Right atrium auricular region (tissue), 2 donors: ENCODE measurements at places on chromosomes 2 and 18. TPM values are rescaled to one million over a fixed set of nuclear protein-coding genes. Genes with fewer than 3 reads are reported as not detected.

NYAP2 gene
- not detected for total RNA-seq

SLC40A1 gene
- total RNA-seq: 132 TPM

AGXT gene
- not detected for total RNA-seq

SERPINB3 gene
- not detected for total RNA-seq

TBR1 gene
- not detected for total RNA-seq

SLC30A3 gene
- 9.4 TPM for total RNA-seq

ZSWIM2 gene
- total RNA-seq: not detected

RIT2 gene
- not detected for total RNA-seq

ACKR3 gene
- 60.5 TPM for total RNA-seq

IL1F10 gene
- total RNA-seq: not detected

IRS1 gene
- 14.6 TPM for total RNA-seq

ABCG8 gene
- total RNA-seq: not detected

MAPK4 gene
- 101 TPM for total RNA-seq

OSR1 gene
- 55.7 TPM for total RNA-seq

MALL gene
- 17.9 TPM for total RNA-seq

GKN2 gene
- total RNA-seq: not detected

SULT1C4 gene
- 9.8 TPM for total RNA-seq

RTP5 gene
- not detected for total RNA-seq

SCYGR3 gene
- total RNA-seq: not detected

KIF1A gene
- total RNA-seq: 41.8 TPM

DUSP19 gene
- 15.3 TPM for total RNA-seq

HMSD gene
- not detected for total RNA-seq

FAM237A gene
- total RNA-seq: not detected

DOK6 gene
- total RNA-seq: 5.7 TPM

NGEF gene
- total RNA-seq: 1.4 TPM
